ENCODE measurements at places on chromosomes 5 and 9.

GRCh38 chr9:95620314-95620713, 103.5 kb upstream of the PTCH1 start:
- no peak for DNase-seq

GRCh38 chr5:59040024-59040803, 457.3 kb downstream of the RAB3C start:
- DNase-seq, result no peak

- DNase-seq, result no peak
Measured at GRCh38 chr9:86093788-86094555, 5.4 kb downstream of the GOLM1 start.

DNA sequence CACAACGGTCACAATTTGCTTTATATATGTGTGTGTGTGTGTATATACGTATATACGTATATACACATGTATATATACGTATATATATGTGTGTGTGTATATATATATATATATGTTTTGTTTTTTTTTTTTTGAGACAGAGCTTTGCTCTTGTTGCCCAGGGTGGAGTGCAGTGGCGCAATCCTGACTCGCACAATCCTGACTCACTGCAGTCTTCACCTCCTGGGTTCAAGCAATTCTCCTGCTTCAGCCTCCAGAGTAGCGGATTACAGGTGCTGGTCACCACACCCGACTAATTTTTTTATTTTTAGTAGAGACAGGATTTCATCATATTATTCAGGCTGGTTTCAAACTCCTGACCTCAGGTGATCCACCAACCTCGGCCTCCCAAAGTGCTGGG, 3.1 kb downstream of the RNF38 start:
- no peak for DNase-seq

DNA sequence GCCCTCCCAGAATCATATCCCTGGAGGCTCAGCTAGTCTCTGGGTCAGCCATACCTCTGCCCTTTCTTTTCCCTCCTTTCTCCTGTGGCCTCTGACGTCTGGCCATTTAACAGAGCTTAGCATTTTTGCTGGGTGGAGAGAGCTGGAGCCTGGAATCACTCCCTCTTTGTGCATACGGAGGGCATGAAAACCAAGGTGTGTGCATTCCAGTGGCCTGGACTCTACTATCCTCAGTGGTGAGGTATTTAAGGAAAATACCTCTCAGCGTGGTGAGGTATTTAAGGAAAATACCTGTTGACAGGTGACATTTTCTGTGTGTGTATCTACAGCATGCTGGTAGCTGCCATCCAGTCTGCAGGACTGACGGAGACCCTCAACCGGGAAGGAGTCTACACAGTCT, 27.5 kb downstream of the TGFBI start:
- no peak for DNase-seq

DNA sequence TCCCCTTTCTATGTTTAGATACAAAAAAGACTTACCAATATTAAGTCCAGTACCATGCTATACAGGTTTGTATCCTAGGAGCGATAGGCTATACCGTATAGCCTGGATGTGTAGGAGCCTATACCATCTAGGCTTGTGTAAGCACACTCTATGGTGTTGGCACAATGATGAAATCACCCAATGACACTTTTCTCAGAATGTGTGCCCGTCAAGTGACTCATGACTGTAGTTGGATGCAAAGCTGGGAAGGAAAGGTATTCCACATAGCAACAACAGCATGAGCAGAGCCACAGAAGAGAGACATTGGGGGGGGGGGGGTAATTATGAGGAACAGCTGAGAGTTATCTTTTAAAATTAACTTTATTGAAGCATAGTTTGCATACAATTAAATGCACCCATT, 63.2 kb downstream of the TTLL11 start:
- DNase-seq, result no peak

DNA sequence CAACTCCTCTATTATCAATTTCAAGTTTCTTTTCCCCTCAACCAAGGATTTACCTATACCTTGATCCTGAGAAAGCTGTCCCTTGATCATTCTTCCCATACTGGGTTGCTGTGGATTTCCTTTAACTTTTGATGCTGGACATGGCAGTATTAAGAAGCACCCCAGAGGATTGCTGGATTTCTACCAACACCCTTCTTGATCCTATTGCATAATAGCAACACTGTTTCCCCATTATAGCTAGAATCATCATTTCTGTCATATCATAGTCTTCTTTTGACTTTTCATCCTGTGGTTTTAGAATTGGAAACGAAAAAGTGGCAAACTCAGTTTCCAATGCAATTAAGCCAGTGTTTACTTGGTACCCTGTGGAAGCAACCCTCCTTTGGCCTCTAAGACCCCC, 154.9 kb downstream of the ARRDC3 start:
- DNase-seq, result no peak

DNA sequence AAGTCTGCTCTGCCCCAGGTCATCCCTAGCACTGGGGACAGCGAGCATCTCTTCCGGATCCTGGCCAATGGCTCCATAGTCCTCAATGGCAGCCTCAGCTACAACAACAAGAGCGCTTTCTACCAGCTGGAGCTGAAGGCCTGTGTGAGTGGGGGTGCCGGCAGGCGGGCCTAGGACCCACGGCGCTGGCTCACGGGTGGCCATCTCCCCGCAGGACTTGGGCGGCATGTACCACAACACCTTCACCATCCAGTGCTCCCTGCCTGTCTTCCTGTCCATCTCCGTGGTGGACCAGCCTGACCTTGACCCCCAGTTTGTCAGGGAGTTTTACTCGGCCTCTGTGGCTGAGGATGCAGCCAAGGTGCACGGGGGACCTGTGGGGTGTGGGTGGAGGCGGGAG, 25.9 kb downstream of the CDHR2 start:
- DNase-seq, result no peak

- no peak for DNase-seq
Measured at GRCh38 chr5:95358848-95359247, 32.3 kb upstream of the FAM81B start.

DNA sequence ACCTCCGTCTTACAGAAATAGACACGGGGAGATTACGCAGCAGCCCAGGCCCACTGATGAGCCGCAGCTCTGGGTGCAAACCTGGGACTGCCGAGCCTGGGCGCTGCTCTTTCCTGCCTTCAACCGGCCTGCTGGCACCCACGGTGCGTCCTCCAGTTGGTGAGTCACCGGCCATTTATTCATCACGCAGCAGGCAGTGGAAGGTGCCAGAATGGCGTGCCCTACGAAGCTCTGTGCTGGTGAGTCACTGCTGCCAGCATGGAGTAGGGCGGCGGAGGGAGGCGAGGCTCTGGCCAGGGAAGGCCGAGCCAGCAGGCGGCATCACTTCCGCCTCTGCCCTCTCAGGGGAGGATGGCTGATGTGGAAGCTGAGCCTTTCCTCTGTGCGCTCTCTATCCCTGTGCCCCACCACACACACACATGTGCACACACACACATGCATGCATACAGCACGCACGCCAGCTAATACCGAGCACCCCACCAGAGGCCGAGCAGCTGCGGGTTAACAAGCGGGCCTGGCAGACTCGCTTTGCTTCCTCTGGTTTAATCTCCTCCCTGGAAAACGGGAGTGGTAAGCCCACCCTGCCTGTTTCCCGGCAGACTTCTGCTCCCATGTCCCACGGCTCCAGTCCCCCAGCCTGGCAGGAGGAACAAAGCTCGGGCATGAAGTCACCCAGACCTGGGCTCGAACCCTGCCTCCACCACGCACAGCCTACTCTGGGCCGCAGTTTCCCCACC, 39.2 kb downstream of the OLFM1 start:
- DNase-seq, result no peak
